Activated T-cell treated with anti-CD3 and anti-CD28 coated beads, Interleukin-2, amount 50 U/mL, for 1 hour (primary cell): ENCODE measurements at places on chromosomes 3 and 15.

- no peak for DNase-seq
These were observed 4.2 kb downstream of the SLC25A20 start for GRCh38 chr3:48894516-48894915.

DNA sequence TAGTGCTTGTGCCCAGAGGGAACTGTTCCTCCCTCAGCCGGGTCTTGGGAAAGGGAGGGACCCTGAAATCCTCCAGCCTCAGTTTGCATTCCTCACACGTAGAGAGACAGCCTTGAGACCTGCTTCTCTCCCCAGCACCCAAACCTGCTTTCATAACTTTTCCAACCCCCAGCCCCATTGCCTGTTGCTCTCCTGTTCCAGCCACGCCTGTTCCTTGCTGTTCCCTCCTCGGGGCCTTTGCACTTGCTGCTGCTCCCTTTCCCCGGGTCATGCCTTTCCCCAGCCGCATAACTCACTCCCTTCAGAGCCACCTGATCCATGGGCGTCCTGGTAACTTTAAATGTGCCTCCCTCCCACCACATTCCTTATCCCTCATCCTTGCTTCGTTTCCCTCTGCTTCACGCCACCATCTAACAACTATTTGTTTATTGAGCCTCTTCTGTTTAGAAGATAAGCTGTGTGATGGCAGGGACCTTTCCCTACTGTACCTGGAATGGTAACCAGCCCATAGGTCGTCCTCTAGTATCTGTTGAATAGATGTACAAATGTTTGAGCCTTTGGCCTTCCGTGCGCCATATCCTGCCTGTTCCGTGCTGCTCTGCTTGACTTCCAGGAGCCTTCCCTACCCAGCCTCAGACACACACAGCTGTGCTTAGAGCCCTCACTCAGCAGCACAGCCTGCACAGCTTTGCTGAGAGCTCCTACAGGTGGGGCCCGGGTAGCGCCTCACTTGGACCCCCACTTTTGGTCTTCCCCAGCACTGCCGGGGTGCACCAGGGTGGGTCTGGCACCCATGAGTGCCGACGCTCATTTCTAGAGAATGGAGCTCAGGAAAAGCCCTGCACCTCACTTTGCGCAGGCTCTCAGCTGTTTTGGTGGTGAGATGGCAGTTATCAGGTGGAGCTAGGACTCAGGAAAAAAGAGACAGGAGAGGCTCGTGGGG lies 60.2 kb downstream of the SCN5A start:
- no peak for DNase-seq

- no peak for DNase-seq
These were observed 95.0 kb downstream of the CD47 start for GRCh38 chr3:107995823-107996222.

DNA sequence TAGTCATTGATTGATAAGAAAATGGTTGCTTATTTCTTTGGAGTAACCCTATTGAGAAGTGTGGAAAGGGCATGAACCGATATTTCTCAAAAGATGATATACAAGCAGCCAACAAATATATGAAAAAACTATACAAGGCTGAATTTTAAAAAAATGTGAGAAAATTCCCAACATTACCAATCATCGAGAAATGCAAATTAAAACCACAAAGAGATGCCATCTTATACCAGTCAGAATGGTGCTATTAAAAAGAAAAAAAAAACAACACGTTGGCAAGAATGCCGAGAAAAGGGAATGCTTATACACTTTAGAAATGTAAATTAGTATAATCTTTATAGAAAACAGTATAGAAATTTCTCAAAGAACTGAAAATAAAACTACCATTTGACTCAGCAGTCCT lies 77.7 kb upstream of the ROBO1 start:
- DNase-seq: no peak

GRCh38 chr15:83659417-83659812 lies 5.5 kb downstream of the ADAMTSL3 start:
- DNase-seq: no peak

DNA sequence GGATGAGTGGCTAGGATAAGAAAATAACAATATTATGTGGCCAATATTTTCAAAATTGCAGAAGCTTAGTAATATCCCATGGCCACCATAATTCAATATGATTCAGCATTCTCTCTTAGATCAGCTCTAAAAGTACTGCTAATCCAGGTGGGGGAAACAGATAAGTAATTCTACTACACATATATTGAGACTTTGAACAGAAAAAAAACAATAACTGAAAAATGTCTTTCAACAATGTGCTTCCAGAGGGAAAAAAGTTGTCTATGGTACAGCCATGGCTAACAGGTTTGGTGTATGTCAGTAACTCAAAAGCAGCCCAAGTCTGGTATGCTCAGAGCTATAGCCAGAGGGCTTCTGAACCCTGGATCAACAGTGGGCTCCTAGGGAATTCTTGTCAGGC lies 42.4 kb upstream of the PPIB start:
- DNase-seq: no peak

GRCh38 chr3:175386630-175387029 lies 527.5 kb downstream of the NAALADL2 start:
- no peak for DNase-seq

DNA sequence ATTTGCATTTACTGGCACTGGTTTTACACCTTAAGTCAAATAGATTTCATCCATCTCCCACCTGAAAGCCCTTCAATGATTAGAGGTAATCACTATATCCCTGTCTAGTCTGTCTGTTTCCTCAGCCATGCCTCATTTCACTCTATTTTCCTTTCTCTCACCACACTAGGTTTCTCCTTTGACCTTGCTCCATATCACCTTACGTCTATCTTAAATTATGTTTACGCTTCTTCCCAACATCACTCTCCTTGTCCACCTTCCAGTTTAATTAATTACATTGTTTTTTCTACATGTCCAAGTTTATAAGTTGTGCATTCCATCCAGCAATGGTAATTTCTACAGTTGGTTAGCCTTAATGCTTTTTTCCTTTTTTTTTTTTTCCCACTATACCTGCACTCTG lies 396.7 kb upstream of the PDZRN3 start:
- no peak for DNase-seq

- DNase-seq: peak; percentile 29
These were observed 11.1 kb downstream of the RUVBL1 start for GRCh38 chr3:128112357-128112968.

- DNase-seq: no peak
These were observed 67.7 kb upstream of the OXTR start for GRCh38 chr3:8837162-8837561.

- DNase-seq: no peak
These were observed 148.1 kb downstream of the WDR72 start for GRCh38 chr15:53611145-53611920.

- no peak for DNase-seq
These were observed 1.1 kb downstream of the GORASP1 start for GRCh38 chr3:39106281-39106811.

DNA sequence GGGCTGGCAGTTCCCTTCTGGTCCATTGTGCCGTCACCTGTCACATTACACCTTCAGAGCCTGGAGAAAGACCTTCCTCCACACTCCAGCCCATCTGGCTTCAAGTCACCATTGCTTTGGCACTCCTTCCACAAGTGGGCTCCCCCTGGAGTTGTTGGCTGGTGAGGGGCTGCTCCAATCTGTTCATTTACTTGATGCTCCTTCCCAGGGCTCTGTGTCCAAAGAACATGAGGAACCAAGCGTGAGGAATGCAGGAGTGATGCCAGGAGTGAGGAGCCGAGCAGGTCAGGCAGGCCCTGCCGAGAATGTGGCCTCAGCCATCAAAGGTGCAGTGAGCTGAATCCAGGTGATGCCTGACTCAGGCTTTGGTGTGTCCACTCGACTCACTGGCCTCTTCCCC lies 57.2 kb downstream of the OXNAD1 start:
- DNase-seq: no peak

DNA sequence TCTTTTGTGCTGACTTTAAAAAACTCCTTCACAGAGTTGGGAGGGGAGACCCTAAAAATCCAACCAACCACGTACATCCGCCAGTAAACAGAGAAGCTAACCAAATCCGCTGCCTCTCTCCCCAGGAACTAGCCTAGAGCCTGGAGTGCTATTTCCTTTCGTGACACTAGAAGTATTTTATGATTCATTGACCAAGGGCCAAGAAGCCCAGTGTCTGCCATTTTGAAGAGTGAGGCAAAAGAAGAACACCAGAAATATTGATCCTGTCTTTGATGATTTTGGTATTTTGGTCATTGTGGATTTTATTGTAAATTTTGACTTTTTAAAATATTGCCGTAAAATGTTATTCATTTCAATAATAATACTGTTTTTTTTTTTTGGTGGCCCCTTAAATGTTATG lies 10.5 kb upstream of the CTSH start:
- no peak for DNase-seq

GRCh38 chr15:94053626-94054025 lies 177.7 kb upstream of the MCTP2 start:
- no peak for DNase-seq

GRCh38 chr15:25767356-25768151 lies 95.6 kb downstream of the ATP10A start:
- no peak for DNase-seq

GRCh38 chr3:122481390-122481789 lies 33.3 kb downstream of the KPNA1 start:
- no peak for DNase-seq

DNA sequence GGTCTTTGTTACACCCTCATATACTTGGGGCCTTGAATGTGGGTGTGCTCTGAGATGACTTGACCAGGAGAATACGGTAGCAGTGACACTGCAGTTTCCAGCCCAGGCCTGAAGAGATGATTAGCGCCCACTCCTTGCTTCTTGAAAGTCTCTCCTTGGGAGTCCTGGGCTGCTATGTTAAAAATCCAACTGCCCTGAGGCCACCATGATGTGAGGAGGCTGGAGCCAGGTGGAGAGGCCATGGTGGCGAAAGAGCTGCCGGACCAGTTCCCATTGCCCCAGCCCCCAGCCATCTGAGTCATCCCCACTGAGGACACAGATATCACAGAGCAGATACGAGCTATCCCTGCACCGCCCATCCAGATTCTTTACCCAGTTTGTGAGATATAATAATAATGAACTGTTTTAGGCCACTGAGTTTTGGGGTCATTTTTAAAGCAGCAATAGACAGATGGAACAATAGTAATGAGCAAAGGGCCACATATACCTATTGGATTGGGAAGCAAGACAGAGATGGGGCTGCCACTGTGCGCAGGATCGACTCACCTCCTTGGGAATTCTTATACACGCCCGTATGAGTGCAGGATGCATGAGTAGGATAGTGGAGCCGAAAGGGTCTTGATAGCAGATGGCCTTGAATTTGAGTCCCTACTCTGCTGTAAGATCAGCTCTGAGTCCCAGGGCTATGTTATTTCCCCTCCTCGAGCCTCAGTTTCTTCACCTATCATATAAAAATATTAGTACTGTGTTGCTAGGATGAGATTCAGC lies 12.1 kb upstream of the GATA2 start:
- no peak for DNase-seq
